Mesenteric fat pad (tissue), 1 donor: ENCODE measurements at places on chromosomes 1 and 21.

- no peak for DNase-seq
Measured at GRCh38 chr1:243454328-243454997, 198.6 kb downstream of the SDCCAG8 start.

- no peak for DNase-seq
Measured at GRCh38 chr1:209667103-209667502, 8.1 kb upstream of the G0S2 start.

GRCh38 chr1:3274972-3275371, 179.5 kb upstream of the ARHGEF16 start:
- DNase-seq: no peak

DNA sequence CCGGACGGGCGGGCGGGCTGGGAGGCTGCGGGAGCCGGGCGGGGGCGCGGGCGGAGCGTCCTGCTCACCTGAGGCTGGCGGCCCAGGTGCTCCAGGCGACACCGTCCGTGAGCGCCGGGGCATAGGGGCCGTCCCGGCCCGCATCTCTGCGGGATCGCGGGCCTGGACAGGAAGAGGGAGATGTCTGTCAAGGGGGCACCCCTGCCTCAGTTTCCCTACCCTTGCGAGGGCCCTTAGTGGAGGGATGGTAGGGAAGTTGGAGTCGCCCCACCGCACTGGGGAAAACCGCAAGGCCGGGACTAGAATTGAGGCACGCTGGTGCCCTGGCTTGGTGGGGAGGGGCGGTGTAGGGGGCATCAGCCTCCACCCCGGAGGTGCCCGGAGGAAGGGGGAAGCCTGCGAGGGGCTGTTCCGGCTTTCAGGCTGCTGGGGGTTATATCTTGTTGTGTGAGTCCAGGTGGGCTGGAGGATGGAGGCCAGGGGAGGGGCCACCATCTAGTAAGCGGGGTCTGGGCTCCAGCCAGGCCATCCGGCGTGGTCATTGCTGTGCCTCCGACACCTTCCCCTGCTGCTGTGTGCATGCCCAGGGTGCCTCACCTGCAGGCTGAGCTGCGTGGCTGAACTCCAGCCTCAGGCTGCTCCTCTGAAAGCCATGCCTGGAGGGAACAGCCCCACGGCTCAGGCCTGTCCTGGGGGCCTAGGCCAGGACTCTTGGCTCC, 580 bp downstream of the VWA1 start:
- DNase-seq: no peak

DNA sequence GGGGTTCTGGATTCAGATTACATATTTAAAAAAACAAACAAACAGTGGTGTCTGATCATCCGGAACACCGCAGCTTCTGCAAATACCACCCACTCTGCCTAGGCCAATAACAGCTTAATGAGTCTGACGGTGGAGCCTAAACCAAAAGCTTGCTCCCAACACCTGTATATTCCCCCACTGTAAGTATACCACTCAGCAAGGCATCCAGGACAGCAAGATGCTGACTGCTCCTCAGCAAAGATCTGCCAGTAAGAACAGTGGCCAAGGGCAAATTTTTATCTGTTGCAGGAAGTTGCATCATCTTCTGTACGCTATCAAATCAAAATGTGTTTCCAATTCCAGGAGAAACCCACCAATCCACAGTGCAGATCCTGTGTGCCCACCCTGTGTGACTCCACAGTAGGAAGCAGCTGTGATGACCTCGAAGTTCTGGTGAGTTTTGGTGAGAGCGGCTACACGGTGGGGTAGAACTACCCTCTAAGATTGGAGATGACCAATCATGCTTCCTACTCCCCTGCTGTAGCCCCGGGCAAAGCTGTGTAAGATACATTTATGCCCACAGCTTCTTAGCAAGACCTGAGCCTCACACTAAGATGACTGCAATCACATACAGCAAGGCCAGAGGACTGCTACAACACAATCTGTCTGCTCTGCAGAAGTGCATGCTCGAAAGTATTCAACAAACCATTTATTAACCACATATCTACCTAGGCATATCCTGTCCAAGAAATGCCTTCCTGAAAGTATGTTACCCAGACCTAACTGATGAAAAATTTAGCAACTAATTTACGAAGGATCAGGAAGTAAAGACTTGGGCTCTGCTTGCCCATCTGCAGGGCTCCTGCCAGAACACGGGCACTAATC, 30.5 kb downstream of the SIPA1L2 start:
- no peak for DNase-seq
